ENCODE measurements at places on chromosomes 4 and X.

GRCh38 chrX:150119323-150119722 is 181.0 kb upstream of the EOLA2 start:
- no peak for DNase-seq

- DNase-seq: no peak
Measured at GRCh38 chr4:170931321-170931720, 841.6 kb upstream of the AADAT start.

DNA sequence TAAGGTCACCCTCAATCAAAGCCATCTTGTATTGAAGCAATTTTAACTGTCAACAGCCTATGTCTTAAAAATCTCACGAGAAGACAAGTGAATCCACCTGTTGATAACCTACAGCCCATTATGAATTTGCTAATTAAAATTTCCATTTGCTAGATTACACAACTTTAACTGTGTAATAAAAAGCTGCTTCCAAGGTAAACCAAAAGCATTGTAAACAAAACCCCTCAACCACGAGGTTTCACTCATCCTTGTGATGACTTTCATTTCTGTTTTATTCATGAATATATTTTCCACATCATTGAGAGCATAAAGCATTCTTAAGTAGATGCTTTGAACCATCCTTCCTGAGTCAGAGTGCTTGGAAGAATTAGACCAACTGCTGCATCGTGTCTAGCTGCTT is 217.5 kb upstream of the GYPA start:
- DNase-seq: no peak

DNA sequence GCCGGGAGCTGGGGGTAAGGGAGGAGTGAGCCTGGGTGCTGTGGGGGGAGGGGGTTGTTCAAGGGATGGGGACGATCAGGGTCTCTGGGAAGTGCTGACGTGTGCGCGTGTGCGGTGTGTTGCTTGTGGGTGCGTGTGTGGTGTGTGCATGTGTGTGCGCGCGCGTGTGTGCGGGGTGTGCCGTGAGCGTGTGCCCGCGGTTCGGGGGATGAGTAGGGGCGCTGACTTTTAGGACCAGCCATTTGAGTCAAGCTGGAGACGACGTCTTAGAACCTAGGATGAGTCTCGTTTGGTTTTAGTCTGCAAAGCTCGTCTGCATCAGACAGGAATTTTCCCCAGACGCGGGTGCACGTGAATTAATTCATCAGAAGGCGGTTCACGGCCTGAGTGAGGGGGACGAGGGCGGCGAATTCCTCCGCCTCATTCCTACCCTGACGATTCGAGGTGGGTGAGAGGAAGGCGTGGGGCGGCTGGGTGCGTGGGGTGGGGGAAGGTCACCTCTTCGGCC is 950 bp upstream of the TMEM271 start:
- no peak for DNase-seq

GRCh38 chrX:131955099-131955777 is 67.9 kb upstream of the STK26 start:
- DNase-seq: no peak

- DNase-seq: no peak
Measured at GRCh38 chr4:17328141-17328815, 183.6 kb downstream of the QDPR start.

DNA sequence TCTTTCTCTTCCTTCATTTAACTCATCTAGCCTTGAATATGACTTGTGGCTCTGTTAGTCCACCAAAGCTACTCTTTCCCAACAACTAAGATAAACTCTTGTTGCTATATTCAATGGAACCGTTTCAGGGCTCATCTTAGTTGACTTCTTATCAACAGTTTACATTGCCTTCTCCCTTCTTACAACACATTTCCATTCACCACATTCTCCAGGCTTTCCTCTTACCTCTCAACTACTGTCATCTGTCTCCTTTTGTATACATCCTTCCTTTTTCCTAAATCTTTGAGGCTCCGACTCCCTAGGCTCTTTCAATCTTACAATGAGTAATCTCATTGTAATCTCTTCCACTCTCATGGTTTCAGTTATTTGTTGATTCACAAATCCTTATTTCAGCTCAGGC is 58.5 kb downstream of the NCAPG start:
- DNase-seq: no peak

Data from pulmonary artery endothelial cell (primary cell).